C1 segment of cervical spinal cord (tissue), 14 donors: ENCODE measurements at places on chromosomes 3 and 15.

GRCh38 chr15:39040861-39041260, 476.2 kb upstream of the RASGRP1 start:
- DNase-seq, result no peak

DNA sequence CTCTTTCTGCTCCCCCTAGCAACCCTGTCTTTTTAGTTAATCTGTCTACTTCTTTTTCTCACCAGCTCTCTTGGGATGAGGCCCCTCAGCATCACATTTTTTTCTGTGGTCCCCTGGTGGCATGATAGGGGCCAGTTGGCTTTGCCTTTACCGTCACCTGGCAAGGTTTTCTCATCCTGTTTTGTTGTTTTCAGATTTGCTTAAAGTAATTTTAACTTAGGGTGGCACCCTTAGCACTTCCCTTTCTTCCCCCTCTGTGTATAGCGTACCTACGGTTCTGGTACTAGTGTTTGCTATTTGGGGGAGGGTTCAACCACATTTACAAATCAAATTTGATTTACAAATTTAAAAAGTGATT, 35.6 kb downstream of the PDCD6IP start:
- no peak for DNase-seq

GRCh38 chr3:15276028-15276724, 56.2 kb downstream of the SH3BP5 start:
- no peak for DNase-seq

GRCh38 chr3:59774634-59775033, 724.8 kb upstream of the CFAP20DC start:
- no peak for DNase-seq

- DNase-seq, result no peak
Measured at GRCh38 chr15:72271895-72272212, 500 bp downstream of the PARP6 start.

DNA sequence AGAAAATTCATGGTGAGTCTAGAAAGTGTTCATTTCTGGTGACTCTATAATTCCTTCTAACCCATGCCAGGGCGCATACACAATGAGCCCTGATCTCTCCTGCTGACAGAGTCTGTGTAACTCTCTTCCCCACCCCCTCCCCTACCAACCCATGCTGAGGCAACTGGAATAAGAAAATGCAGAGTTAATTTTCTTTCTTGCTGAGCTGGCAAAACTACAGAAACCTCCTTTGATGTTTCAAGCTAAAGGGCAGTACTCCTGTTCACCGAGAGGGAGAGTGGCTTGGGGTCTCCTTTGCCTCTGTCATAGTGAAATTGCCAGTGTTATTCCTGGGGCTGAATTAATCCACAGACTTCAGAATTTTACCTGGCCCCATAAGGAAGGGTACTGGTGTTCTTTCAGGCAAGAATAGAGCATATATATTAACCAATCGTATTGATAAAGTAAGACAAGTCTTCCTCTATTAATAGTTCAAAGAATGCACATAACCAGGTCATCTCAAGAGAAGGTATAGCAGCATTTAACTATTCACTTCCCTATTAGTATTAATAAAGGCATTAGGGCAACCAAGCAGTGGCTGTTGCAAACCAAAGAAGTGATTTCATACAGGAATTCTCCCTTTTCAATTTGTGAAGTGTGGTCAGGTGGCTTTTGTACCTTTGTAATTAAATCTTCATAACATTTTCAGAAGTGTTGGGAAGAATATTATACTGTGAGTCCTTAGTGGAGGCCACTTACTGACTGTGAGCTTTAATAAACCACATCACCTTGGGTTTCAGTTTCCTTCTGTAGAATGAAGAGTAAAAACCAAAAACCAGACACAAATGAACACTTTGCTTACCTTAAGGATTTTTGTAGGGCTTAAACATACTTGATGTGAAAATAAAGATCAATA, 4.1 kb downstream of the GAP43 start:
- DNase-seq, result no peak

GRCh38 chr15:63037976-63038720, 4.4 kb upstream of the TPM1 start:
- no peak for DNase-seq

DNA sequence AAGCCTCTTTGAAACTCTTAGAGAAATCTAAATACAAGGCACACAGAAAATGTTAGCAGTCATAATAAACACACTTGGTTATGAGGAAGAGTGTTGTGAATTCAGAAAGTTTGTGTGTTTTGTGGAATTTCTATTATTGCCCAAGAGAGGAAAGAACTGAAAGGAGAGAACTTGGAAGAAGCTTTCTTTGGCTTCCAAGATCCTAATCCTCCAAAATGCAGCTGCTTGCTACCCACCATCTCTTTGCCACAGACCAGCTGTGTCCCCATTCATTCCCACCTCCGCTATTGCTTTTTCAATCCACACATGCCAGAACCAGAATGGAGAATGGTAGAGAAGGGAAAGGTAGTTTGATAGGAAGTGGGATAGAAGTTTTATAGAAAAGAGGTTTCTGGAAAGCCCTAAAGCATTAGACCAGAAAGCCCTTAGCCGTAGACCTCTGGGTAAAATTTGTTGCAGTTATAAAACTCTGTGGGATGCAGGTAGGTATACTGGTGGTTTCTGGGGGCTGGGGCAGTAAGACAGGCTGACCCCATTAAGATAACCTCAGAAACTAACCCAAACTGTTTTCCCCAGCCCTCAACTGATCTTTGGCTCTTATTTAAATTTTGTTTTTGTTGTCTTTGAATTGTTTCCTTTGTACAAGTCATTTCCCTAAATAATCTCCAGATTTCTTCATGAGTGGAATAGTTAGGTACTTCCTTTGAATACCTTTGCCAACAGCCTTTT, 108.5 kb downstream of the FILIP1L start:
- no peak for DNase-seq

DNA sequence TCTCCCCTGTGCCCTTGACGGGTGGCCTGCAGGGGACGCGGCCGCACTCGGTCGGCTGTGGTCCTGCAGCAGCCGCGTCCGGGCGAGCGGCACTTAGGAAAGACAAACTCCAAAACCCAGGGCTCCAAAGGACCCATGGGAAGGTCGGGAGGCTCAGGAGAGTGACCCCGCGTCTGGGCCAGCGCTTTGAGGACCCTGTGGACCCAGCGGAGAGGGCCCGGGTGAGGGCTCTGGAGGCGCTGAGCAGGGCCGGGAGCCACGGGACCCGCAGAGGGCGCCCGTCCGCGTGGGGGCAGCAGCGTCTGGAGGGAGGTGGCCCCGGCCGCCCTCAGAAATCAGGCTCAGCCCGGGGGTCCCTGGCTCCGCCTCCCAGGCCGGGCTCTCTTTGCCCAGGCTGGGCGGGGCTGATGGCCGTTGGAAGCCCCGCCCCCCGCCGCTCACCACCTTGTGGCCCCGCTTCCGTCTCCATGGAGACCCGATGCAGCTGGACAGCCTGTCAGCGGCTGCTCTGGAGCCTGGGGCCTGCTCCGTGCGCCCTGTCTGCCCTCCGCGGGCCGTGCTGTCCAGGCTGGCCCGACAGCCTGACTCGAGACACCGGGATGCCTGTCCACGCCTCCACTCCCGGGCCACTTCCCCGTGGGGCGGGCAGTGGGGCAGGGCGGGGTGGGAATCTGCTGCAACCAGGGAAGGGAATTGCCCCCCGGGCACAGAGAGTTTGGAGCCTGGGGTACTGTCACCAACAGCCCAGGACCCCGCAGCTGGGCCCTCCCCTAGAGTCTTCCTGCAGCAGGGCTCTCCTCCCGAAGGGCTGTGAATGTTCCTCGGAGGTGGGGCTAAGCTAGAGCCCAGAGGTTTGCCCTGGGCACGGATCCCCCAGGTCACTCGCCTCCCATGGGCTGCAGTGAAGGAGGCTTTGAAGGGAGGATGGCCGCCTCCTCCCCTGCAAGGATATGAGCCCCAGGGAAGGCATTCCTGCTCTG, 34.8 kb upstream of the RPL32 start:
- no peak for DNase-seq

GRCh38 chr3:101676765-101677435, at the start of gene ZBTB11:
Gene ZBTB11 (minus strand): TSS chr3:101677132. CDS start chr3:101676914, 218 bp downstream.
- DNase-seq, result no peak

GRCh38 chr3:99637016-99637367, 1.4 kb upstream of the COL8A1 start:
- DNase-seq, result no peak

- DNase-seq, result no peak
Measured at GRCh38 chr3:195352895-195353488, 82.0 kb upstream of the XXYLT1 start.

- no peak for DNase-seq
Measured at GRCh38 chr15:36726224-36726623, 146.8 kb downstream of the CDIN1 start.

DNA sequence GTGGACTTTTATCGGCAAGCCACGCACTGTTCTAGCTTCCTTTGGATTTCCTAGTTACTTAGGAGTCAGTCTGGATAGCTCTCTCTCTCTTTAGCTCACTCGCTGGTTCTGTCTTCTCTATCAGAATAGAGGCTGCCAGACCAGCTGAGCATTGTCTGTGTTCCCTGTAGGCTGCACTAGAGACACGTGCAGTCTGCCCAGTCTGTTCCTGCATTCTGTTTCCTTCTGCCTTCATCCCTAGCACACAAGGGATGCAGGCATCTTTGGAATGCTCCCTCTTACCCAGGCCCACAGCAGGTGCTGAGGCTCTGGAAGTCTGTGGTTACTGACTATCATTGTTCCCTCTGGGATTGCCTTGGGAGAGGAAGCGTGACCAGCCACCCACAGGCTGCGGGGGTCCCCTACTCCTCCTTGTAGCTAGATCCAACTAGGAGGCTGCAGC, 322.8 kb downstream of the ZNF621 start:
- DNase-seq, result no peak

DNA sequence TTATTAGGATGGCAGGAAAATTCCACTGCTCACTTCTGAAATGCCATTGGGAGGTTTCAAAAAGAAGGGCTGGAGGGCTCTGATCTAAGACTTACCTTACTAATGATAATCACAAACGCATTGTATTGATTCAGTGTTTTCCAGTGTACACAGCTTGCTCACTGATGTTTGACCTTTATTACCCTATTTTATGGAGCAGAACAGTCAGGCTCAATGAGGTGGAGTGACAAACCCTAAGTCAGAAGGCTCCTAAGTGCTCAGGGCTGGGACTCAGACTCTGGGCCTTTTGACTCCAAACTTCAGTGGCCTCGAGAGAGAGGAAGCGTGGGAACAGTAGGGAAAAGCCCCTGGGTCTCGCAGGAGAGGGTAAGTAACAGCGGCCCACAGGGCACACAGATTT, 20.3 kb upstream of the RAD18 start:
- no peak for DNase-seq

DNA sequence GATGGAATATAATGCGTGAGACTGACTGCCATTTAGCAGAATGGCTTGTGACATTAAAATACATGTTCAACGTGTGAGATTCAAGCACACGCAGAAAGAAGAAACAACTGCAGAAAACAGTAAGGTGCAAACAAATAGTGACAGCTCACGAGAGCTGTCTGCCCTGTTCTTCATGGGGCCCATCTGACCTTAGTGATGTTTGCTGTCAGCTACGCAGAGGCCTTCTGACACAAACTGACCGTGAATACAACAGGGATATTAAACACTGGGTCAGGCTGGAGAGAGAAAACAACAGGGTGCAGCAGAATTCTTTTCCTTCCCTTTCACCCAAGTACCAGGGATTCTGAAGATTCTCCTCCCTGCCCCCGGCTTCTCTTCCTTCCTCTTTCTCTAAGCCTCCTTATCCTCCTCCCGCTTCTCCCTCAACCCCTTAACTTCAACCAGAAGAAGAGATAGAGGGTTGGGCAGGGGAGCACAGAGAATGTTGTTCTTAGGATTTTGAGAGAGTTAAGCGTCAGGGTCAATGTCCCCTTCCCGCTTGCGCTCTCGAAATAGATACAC, 2.1 kb downstream of the TNFAIP8L3 start:
- no peak for DNase-seq

- no peak for DNase-seq
Measured at GRCh38 chr15:77584201-77584600, 48.5 kb downstream of the LINGO1 start.

GRCh38 chr15:67202091-67202490, 52.4 kb downstream of the AAGAB start:
- no peak for DNase-seq

- DNase-seq, result no peak
Measured at GRCh38 chr3:30289324-30289723, 317.1 kb upstream of the TGFBR2 start.

DNA sequence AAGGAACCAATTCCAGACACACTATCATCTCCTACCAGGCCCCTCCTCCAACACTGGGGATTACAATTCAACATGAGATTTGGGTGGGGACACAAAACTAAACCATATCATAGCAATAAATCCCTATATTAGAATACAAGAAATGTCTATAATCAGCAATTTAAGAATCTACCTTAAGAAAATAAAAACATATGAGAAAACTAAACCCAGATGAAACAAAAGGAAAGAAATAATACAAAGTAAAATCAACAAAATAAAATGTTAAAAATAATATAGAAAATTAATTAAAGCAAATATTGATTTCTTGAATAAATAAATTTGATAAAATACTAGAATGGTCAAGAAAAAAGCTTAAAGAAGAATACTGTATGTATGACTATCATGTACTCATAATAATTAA, 6.1 kb upstream of the OSTN start:
- no peak for DNase-seq

DNA sequence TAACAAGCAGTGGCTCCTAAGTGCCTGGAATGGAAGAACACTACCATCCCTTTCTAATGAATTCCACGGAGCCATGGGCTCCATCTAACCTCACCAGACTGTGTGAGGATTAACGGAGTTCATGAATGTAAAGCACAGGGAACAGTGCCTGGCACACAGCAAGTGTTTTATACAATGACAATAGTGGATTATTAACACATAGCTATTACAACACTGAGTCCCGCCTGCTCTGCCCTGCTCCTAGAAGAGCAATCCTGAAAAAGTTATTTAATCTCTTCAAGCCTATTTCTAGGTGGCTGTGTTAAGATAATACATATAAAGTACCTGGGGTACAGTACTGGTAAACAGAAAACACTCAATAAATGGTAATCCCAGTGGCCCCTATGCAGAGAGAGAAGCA, 51.4 kb downstream of the RYK start:
- no peak for DNase-seq

- DNase-seq, result no peak
Measured at GRCh38 chr3:158532099-158532734, 38.8 kb upstream of the MLF1 start.

DNA sequence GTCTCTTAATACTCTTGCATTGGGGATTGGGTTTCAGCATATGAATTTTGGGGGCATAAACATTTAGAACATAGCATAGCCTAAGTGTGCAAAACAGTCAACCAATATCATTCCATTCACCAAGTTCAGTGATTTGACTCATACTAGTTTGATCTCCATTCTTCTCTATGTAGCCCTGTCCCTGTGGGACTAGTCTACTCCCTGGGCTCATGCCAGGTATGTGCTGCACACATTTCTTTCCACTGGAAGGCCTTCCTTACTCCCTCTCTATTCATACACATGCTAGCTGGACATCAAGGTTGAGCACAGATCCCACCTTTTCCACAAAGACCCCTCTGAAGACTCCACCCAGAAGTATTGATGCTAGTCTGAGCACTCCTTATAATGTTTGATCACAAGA, 5.1 kb downstream of the ZDHHC23 start:
- no peak for DNase-seq

- DNase-seq, result no peak
Measured at GRCh38 chr15:51024735-51025453, 69.8 kb downstream of the TNFAIP8L3 start.
